ENCODE measurements at places on chromosomes 1 and 21.

- DNase-seq = no peak
Measured at GRCh38 chr21:25500598-25500997, 106.7 kb downstream of the MRPL39 start.

DNA sequence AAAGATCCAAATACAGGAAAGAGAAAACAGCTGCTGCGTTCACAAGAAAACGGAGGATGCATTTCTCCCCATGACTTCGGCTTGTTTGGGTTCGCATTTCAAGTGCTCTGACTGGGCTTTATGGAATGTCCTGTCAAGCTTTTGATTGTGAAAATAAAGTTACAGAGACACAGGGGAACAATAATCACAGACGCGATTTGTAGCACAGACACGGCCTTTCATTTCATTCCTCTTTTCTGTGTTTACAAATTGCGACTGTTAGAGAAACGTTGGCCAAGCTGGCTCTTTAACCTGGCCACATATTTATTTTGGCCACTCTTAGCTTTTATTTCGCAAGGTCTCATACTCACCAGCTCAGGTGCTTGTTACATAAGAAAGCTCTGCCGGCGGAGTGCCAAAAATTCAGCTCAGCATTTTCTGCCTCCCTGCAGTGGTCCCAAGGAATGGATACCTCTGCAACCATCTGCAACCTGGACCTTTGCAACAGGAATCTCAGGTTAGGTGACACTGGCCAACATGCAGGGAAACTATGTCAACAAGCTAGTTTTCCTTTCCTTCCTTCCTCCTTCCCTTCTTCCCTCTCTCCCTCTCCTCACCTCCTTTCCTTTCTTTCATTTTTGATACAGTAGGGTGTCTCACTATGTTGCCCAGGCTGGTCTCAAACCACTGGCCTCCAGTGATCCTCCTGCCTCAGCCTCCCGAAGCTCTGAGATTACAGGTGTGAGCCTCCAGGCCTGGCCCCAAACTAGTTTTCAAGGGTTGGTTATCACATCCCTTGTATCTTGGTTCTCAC lies 58.2 kb upstream of the SLC45A1 start:
- DNase-seq = no peak

DNA sequence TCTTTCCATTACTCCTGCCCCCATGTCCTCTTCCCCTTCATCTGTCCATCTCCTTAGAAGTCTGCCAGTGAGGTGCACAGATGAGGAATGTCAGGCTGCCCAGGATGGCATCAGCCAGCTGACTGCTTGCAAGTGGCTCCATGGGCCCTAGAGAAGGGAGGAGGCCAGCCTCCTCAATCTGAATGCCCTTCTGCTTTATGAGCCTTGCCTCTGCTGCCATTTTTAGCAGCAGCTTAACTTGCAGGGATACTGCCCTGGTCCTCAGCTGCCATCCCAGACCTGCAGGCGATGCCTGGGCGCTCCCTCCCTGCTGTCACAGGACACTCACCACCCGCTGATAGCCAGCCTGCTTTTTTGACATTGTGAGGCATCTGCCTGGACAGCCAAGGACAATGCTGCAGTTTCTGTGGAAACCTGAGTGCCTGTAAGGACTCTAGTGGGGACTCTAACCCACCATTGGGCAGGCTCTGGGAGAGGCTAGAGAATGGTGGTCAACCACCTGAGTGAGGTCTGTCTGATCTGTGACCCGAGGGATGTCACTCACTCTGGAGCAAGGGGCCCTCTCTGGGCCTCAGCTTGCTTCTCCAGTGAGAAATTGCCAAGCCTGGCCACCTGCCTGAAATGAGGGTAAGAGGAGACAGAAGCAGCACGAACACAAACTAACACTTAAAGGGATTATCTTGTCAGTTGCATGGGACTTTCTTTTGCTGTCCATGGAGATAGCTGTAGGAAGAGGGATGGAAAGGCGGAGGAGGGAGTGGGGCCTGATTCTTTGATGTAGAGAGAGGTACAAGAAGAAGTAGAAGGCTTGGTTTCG lies 185.0 kb downstream of the MIS18A start:
- DNase-seq = no peak

GRCh38 chr1:39761557-39762260 lies 9.4 kb downstream of the OXCT2 start:
- no peak for DNase-seq

- no peak for DNase-seq
Measured at GRCh38 chr1:84800090-84801073, 92.6 kb downstream of the LPAR3 start.

GRCh38 chr1:79792219-79792930 lies 785.8 kb upstream of the ADGRL4 start:
- no peak for DNase-seq

DNA sequence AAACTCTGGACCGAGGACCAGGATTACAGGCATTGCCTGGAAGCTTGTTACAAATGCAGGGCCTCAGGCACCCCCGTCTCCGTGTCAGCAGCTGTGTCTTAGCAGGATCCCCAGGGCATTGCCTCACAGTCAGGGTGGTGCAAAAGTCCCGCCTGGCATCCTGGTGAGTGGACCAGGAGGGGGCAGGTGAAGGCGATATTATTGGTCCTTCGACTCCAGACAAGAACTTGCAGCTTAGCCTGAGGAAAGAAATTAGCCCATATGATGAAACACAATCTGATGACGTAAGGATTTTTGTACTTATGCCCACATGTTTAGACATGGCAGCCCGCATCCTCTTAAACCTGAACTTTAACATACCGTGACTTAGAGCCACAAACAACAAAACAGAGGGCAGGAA lies 40.8 kb downstream of the RSPH1 start:
- DNase-seq = no peak

GRCh38 chr1:95113684-95114083 lies 3.5 kb upstream of the TLCD4 start:
- no peak for DNase-seq

GRCh38 chr1:201885531-201886075 lies 3.1 kb upstream of the SHISA4 start:
- no peak for DNase-seq

DNA sequence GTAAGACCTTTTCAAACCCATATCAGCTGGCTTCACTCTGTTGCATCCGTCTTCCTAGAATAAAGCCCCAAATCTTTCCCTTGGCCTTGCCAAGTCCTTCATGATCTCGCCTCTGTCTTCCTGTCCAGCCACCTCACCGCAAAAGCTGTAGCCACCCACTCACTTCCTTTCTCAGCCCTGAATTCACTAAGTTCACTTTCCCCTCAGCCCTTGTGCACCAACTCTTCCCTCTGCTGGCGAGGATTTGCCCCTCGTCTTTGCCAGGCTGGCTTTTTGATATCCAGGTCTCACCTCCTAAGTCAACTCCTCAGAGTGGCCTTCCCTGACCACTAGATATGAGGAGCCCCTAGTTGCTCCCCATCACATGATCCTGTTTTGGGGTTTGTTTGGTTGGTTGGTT lies 3.9 kb upstream of the COL16A1 start:
- no peak for DNase-seq

GRCh38 chr1:33970148-33970825 lies 106.4 kb downstream of the HMGB4 start:
- no peak for DNase-seq

- no peak for DNase-seq
Measured at GRCh38 chr1:190250368-190250767, 227.3 kb downstream of the BRINP3 start.

DNA sequence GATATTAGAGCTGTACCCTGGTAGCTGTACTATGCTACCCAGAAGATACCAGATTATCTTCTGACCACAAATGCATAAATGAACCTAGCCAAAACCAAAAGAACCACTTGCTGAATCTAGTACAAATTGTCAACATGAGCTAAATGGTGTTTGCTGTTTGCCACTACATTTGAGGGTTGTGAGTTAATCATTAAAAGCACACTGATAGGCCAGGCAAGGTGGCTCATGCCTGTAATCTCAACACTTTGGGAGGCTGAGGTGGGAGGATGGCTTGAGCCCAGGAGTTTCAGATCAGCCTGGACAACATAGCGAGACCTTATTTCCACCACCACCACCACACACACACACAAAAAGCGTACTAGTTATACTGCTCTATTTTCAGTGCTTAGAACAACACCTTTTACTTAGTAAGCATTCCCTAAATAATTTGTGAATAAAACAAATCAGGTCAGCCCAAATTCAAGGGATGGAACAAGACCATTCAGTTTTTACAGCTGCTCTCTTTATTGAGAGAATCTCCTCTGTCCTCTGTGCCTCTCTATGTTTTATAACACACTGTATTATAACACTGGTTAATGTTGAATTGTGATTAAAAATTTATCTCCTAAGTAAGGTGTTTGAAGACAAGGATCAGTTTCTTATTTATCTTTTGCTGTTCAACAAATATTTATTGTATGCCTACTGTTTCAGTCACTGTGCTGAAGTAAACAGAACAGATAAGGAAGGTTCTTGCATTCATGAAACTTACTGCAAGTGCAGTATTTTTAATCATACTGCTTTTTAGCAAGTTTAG lies 44.0 kb downstream of the MAGI3 start:
- DNase-seq = no peak

DNA sequence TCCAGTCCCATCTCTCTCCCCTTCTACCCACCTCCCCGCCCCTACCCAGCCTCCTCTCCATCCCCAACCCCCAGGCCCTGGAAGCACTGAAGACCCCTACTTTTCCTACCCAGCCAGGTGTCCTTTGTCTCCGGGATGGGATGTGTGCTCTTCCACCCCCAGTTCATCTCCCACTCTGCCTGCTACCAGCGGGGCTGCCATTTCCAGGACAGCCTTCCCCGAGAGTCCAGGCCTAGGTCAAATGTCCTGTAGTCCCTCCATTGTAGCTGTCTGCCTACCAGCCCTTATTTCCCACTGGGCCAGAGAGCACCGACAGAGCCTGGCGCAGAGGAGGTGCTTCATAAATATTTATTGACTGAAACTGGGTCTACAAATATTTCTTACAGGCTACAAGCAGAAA lies 72.0 kb upstream of the TLR5 start:
- no peak for DNase-seq

GRCh38 chr21:31287201-31287600 lies 56.9 kb downstream of the TIAM1 start:
- no peak for DNase-seq

GRCh38 chr1:46618754-46619415 lies 2.3 kb upstream of the MOB3C start:
- no peak for DNase-seq

All from stimulated activated CD4-positive, alpha-beta T cell treated with anti-CD3 and anti-CD28 coated beads, Interleukin-15, amount 100 ng/mL, for 1 hour (primary cell).